ENCODE measurements at places on chromosomes 11 and 22.
A peak's percentile ranks its signal among the peaks of the same experiment; 100 is the strongest.

GRCh38 chr11:898143-898511 lies 12.5 kb downstream of the CHID1 start:
- no peak for DNase-seq

DNA sequence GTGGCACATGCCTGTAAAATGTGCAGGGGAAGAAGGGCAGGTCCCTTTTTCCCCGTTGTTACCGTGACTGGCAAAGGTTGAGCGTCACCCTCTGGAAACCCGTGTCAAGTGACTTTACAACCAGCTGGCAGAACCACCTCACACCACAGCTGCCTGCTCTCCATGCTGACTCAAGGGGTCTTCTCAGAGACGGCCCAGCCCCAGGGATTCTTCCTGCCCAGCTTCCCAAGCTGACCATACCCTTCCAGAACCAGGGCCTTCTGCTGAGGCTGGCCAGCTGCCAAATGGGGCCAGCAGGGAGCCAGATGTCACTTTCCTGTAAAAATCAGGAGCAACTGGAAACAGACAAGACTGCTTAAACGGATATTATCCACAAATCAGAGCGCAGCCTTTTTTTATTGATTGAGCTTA lies 6.3 kb downstream of the PC start:
- DNase-seq, result no peak

DNA sequence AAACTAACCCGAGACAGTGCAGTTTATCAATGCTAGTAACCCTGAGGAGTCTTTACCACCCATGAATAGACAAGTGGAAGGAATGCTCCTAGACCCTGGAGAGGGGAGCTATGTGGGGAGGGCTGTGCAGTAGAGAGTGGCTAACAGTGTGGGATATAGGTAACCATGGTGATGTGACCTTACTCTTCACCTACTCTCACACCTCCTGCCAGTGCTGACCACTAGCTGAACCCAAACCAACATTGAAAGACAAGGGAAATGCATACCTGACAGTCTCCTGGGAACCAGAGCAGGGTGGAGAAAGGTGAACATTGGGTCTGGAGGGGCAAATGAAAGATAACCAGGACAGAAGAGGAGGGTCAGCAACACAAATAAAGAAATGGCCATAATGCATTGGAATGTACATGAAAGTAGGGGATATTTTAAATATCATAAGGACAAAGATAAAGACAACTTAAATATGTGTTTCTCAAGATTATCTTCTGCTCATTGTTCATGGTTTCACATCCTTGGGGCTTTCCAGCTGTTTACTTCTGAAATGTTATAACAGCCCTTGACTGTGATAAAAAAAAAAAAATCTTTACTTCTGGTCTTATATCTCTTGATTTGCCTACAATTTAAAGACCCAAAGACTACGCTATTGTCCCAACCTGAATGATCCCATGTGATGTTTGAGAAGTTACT lies 983.3 kb upstream of the TENM4 start:
- no peak for DNase-seq

GRCh38 chr11:19840961-19841360 lies 128.3 kb downstream of the NAV2 start:
- no peak for DNase-seq

GRCh38 chr22:45649809-45650208 lies 21.8 kb upstream of the ATXN10 start:
- no peak for DNase-seq

- no peak for DNase-seq
Observed at GRCh38 chr11:26712497-26712896, 9.4 kb downstream of the SLC5A12 start.

DNA sequence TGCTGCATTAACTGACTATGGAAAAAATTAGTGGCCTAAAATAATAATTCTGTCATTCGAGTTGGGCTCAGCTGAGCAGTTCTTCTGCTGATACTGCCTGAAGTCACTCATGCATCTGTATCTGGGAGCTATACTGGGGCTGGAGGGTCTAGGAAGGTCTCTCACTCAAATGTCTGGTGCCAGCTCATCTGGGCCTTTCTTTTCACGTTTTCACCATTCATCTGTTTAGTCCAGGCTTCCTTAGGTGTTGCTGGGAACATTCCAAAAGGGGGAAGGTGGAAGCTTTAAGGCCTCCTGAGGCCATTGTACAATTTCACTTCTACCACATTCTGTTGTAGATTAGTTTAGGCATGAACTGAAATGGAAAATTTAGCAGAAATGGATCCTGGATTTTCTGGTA lies 28.0 kb downstream of the YAP1 start:
- DNase-seq, result no peak

- DNase-seq, result no peak
Observed at GRCh38 chr11:86196085-86196696, 48.4 kb upstream of the EED start.

- no peak for DNase-seq
Observed at GRCh38 chr22:41359376-41359775, 22.4 kb upstream of the TEF start.

GRCh38 chr22:45740236-45740635 lies 68.6 kb downstream of the ATXN10 start:
- no peak for DNase-seq

DNA sequence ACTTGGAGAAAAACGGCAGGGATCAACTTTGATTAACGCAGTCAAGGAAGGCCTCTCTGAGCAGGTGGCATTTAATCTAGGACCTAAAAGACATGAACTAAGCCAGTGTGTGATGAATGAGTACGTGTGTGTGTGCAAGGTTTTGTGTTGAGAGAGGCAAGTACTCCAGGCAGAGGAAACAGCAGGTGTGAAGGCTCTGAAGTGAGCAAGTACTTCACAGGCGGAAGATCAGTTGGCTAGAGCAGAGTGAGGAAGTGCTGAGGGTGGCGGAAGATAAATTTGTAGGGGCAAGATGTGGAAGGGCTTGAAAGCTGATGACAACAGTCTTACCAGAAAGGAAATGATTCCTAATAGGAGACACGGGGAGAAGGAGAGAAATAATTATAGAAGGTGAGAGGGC lies 6.8 kb downstream of the APIP start:
- DNase-seq, result no peak

DNA sequence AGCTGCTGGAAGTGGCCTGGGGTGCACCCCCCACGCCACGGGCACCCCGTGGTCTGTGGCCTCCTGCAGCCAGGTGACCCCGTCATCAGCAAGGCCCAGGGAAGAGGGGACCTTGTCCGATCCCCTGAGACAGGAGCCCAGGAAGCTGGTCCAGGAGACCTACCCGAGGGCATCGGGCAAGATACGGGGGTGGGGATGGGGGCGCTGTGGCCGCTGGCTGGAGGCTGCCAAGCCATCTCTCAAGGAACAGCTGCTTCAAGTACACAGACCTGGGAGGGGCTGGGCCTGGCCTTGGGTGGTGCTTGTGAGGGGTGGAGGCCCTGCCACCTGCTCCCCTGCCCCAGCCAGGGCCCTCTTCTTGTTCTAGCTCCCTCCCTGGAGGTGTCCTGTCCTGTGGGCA lies 1272.1 kb downstream of the BRD1 start:
- no peak for DNase-seq

GRCh38 chr11:126181939-126182730 lies 29.3 kb downstream of the RPUSD4 start:
- DNase-seq, result no peak

DNA sequence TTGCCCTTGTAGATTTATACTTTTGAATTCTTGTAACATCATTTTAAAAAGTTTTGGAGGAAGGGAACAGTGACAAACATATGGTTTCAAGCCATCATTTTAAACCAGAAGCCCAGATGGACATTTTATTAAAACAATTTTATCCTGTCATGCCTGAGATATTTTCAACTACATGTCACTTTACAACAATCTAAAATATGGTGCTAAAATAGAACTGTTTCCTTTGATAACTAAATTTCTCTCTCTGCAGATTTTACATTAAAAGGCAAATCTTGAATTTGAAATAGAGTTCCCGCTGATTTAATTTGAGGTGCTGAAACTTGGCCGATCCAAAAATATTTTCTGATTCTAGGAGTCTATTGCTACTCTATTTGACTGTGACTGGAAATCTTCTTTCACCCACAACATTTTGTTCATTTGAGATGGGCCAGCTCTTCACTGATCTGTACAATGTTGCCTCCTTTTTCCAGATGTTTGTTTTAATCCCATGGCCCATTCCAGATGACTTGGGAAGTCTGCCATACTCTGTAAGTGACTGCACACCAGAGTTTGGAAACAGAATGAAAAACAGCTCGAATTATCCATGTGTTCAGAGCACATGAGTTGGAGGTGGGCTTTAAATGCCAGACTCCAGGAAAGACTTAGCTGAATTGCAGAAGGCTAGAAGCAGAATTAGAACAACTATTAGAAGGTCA lies 402.5 kb downstream of the TMEM135 start:
- DNase-seq, result no peak

DNA sequence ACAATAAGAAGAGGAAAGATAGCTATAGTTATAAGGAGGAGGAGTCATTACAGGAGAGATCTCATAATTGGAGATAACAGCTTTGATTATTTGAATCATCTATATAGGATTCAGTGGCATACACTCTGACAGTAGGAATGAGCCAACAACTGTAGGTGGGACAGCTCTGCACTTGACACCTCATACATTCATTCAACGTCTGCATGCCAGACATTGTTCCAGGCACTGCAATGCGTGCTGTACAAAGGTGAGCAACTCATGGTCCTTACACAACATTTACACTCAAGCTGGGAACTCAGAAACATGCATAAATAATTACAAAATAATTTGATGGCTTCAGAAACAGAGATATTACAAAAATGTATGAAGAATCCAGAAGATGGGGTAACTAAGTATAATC lies 154.3 kb downstream of the MSANTD4 start:
- no peak for DNase-seq

DNA sequence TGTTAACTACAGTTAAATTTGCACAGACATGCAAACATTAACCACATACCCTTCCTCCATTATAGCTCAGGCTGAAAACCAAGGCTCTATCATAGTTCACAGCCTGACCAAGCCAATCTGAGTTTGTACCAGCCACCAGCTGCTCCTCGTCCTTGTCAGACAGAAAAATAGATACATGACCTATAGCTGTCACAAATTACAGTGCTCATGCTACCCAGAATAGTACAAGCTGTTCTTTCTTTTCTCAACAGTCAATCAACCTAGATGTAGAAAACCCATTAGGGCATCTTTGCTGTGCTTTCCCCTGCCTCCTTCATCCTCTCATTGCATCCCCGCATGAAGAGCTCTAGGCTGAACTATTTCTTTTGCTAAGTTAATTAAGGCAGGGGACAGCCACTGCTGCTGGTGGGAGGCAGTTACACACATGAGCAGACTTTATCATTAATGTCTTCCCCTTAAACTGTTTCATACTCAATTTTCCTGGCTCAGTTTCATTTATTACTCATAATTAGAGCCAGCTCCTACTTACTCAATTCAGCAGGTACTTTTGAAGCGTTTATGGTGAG lies 148.3 kb downstream of the TRPC6 start:
- DNase-seq, result no peak

DNA sequence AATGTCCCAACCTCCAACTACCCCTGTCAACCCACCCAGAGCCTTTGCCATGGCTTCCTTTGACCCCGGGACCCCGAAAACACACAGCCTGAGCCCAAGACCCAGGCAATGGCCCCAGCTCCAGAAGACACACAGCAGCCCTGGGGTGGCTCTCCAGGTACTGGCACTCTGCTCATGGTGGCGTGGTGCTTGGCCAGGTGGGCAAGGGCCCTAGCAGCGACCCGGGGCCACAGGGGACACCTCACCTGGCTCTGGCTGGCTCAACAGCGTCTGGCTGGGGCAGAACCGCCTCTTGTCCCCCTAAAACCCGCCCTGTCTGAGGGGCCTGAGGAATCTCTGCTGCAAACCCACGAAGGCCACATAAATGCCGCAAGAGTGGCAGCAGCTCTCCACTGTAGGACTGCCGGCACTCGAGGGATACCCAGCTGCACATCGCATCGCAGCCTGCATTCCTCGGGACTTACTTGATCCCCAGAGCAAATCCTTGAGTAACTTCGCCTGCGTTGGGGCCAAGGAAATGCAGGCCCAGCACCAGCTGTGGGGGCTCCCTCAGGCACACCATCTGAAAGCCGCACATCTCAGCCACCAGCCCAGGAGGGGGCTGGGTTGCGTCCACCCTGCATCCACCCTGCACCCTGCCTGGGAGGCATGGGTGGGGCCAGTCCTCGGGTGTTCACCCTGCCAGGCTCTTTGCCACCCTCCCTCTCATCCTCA lies 23.1 kb upstream of the GNB1L start:
- peak; percentile 45 for DNase-seq

DNA sequence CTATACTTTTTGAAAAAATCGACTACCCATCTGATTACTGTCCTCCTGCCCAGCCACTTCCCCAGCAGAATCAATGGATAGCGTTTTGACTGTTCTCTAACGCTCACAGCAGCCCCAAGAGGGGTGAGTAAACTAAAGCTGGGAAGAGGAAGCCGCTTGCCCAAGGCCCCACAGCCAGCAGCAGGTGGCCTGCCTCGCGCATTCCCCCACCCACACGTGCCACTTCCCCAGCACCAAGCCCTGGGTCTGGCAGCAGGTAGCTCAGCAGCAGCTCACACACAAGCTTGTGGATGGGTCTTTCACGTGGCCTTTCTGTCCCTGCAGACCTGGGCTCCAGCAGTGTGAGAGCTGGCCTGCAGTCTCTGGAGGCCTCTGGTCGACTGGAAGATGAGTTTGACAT lies 34.3 kb downstream of the TOM1 start:
- DNase-seq, result no peak

DNA sequence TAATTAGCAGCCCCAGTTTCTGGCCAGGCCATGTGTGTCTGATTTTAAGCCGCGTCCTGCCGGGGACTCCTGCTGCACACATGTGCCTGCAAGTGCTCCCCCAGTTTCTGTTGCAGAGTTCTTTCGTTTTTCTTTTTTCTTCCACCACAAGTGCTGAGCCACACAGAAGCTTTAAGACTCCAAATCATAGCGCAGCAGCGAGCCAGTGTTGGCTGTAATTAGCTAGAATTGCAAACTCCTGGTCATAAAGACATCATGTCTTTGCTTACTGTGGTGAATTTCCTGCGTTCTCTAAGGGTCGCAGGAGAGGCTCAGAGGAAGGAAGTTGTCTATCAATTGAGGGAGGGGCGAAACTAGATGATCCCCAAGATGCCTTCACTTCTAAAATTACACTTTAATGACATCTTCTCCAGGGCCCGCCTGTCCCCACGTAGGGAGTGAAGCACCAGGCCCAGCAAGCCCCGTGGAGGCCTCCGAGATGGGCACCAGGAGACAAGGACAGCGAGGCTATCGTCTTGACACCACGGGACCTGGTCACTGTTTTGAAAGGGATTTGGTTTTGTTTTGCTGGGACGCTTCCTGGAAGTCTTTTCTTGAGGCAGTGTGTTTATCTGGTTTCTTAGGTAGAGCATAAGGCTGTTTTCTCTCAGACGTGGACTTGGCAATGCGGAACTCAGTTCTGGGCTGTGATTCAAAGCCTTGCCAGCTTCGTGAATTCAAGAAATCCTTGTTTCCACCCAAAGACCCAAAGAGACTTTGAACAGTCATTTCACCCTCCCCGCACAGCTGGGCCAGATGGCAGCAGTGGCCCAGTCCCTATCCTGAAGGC lies 71.8 kb downstream of the UBASH3B start:
- DNase-seq, result no peak

DNA sequence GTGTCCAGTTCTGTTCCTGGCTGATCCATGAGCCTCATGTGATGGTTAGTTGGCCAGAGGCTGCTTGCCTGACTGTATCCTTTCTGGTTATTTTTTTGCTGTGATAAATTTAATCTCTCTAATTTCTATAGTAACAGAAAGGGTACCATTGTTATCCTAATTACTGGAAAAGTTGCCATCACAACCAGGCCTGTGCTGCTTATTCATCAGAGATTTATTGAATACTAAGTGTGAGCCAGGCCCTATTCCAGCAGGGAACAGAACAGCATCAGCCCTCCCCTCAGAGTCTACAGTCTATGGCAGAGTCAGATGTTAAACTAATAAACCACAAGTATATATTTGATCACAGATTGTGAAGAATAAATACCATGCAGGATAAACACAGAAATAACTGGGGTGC lies 86.8 kb downstream of the DEPDC5 start:
- DNase-seq, result no peak

Data from heart left ventricle (tissue), 16 donors.